ENCODE measurements at places on chromosomes 5 and 9. TPM values are rescaled to one million over a fixed set of nuclear protein-coding genes. Genes with fewer than 3 reads are reported as not detected.

PHF24 gene
- total RNA-seq, result not detected

PKD2L2 gene
- not detected for total RNA-seq

C6 gene
- not detected for total RNA-seq

- DNase-seq, result no peak
Measured at GRCh38 chr5:54696931-54697330, 179.4 kb downstream of the SNX18 start.

GRCh38 chr5:85293145-85293785, 908.6 kb upstream of the EDIL3 start:
- DNase-seq, result no peak

DNA sequence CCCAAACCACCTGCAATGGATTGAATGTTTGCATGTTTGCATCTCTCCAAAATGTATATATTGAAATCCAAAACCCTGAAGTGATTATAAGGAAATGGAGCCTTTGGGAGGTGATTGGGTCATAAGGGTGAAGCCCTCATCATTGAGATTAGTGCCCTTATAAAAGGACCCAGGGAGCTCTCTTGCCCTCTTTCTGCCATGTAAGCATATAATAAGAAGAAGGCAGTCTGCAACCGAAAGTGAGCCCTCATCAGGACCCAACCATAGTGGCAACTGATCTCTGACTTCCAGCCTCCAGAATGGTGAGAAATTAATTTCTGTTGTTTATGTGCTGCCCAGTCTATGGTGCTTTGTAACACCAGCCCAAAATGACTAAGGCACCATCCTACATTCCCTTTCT, 115.7 kb upstream of the EFNA5 start:
- DNase-seq, result no peak

- peak; percentile 61 for DNase-seq
Measured at GRCh38 chr5:96893342-96893741, 17.0 kb downstream of the ERAP2 start.

DNA sequence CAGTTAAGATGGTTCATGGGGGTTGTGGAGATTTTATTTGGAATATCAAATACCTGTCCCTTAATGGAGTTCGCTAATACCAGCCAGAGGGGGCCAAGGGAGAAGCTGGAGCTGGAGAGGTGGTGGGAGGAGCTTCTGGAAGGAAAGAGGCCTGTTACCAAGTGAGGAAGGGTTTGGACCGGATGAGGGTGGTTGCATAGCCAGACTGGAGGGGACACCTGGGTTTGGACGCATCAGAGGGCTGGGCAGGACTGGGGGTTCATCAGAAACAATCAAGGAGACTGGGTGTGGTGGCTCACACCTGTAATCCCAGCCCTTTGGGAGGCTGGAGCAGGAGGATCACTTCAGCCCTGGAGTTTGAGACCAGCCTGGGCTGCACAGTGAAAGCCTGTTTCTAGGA, 111.8 kb upstream of the IER5L start:
- no peak for DNase-seq

GRCh38 chr5:102608414-102608813, 109.6 kb upstream of the SLCO6A1 start:
- no peak for DNase-seq

DNA sequence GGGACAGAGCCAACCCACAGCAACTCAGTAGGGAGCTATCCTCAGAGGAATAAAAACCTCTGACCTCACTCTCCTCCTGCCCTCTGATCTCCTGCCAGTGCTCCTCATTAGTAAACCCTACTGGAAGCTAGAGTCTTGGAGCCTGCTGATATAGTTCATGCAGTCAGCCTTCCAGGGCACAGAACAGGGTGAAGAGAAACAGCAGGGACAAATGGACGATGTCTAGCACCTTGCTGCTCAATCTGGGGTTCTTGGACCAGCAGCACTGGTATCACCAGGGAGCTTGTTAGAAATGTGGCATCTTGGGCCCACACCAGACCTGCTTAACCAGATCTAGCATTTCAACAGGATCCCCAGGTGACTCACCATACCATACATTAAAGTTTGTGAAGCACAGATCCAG, 5.5 kb upstream of the GALNT12 start:
- no peak for DNase-seq

Measured in SJSA1 (cell line).